Activated T-helper 1 cell treated with anti-CD3 and anti-CD28 coated beads, Interleukin-2, amount 50 U/mL, for 16 hours (primary cell): ENCODE measurements at places on chromosomes 1 and 21.
A peak's percentile ranks its signal among the peaks of the same experiment; 100 is the strongest.

GRCh38 chr21:31107176-31107785 is 69.0 kb upstream of the KRTAP19-8 start:
- DNase-seq, result no peak

GRCh38 chr1:200367841-200368534 is 41.8 kb downstream of the ZNF281 start:
- DNase-seq, result no peak

GRCh38 chr1:70034403-70034802 is 171.0 kb downstream of the LRRC40 start:
- no peak for DNase-seq

DNA sequence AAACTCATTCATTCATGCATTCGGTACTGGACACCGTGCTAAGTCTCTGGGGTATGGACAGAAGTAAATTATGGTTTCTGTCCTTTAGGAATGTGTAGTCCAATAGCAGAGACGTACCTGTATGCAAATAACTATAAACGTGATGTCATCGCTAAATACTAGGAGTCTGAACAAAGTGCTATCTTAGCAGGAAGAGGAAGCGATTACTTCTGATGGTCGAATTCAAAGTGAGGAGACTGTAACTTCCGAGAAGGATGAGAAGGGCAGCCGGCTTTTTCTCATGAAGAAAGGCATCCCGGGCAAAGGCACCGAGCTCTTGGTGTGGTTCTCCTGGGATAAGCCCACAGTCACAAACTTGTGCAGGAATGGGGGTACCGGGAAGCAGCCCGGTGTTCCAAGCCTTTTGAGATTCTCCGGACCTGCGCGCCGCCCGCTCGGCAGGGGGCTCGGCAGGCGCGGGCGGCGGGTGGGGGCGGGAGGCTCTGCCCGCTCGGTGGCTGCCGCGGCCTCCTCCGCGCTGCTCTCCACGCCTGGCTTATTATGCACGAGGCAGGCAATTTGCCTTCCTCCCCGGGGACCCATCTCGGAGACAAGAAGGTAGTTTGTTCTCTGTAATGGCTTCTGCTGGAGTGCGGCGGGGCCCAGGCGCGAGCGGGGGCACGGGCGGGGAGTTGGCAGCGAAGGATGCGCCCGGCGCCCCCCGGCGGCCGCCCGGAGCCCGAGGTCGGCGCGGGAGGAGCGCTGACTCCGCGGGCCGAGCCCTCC is 67.5 kb upstream of the CD1D start:
- no peak for DNase-seq

GRCh38 chr21:38027901-38028498 is 111.7 kb upstream of the KCNJ6 start:
- no peak for DNase-seq

GRCh38 chr1:234899041-234899729 is 229.5 kb downstream of the TOMM20 start:
- DNase-seq, result no peak

DNA sequence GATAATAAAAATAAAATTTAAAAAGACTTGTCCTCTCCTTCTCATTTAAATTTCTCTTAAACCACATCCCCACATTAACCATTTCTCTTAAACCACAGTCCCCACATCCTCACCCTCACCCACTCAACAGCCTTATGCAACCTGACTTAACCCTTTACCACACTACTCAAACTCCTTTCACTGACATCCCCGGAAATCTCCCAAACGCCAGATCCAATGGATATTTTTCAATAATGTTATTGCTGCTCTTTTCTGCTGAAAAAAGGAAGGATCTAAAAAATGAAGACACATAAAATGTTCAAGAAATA is 54.2 kb upstream of the EEIG2 start:
- DNase-seq, result no peak

GRCh38 chr1:56025942-56026341 is 553.4 kb downstream of the PLPP3 start:
- no peak for DNase-seq

DNA sequence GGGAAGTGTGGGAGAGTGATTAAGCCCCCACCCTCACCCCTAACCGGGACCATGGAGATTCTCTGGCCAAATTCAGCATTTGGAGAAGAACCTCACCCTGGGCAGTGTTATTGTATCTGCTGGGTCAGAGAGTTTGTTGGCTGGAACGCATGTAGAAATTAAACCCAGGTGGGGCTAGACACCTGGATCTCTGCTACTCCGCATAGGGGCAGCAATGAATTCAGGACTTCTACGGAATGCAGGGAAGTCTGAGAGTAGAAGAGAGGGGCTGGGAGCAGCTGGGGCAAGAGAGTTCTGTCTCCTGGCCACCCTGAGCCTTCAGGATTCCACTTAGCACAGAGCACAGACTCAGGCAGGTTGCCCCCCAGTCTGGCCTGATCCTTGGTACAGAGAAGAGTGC is 3.6 kb upstream of the CRABP2 start:
- DNase-seq, result no peak

DNA sequence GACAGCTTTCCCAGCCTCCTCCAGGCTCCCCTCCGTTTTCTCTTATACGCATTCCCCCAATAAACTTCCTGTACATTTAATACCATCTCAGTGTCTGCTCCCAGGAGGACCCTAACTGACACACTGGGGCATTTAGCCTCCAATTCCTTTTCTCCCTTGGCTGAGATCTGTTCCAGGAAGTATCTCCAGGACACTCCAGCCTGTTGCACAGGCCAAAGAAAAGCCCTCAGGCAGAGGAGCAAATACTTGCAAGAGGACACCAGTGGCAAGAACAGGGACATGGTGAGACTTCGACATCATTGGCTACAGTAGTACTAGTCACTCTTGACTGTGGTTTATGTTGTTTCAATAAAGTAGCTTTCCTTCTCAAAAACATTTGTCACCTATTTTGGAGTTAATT is 4.7 kb upstream of the SYNJ1 start:
- no peak for DNase-seq

GRCh38 chr1:43753422-43753821 is 46.1 kb downstream of the ST3GAL3 start:
- DNase-seq, result no peak

GRCh38 chr1:21293537-21294265 is 3.4 kb upstream of the ECE1 start:
- DNase-seq, result peak; percentile 20

- DNase-seq, result no peak
Observed at GRCh38 chr21:41348434-41348833, 13.4 kb upstream of the MX2 start.

GRCh38 chr1:51488372-51489050 is 30.6 kb downstream of the EPS15 start:
- no peak for DNase-seq

DNA sequence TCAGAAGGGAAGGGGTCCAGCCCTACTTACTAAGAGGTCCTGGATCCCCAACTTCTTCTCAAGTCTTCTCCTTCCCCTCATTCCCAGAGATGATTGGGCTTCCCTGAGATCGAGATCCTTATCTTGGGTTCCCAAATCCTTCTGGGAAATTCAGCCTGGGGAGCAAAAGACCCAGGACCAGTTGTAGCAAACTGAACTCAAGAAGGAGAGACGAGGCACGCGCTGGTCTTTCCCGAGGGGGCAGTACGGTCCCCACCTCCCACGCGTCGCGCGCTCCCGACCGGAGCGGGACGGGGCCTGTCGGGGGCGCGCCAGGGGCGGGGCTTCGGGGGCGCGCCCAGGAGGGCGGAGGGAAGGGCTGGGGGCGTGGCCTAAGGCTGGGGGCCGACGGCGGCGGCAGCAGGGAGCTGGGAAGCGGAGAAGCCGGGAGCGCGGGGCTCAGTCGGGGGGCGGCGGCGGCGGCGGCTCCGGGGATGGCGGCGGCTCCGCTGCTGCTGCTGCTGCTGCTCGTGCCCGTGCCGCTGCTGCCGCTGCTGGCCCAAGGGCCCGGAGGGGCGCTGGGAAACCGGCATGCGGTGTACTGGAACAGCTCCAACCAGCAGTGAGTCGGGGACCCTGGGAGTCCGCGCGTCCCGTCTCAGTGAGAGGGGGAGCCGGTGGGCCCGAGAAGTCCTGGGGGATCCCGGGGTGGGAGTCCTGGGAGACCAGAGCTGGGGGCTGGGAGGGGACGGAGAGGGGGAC is at the start of gene EFNA3:
EFNA3 (plus strand) TSS at position 369 of the 741 bp plus-strand sequence; CDS start at position 474, 105 bp downstream.
- DNase-seq, result peak; percentile 51

GRCh38 chr1:179053486-179053885 is 27.8 kb downstream of the FAM20B start:
- no peak for DNase-seq

DNA sequence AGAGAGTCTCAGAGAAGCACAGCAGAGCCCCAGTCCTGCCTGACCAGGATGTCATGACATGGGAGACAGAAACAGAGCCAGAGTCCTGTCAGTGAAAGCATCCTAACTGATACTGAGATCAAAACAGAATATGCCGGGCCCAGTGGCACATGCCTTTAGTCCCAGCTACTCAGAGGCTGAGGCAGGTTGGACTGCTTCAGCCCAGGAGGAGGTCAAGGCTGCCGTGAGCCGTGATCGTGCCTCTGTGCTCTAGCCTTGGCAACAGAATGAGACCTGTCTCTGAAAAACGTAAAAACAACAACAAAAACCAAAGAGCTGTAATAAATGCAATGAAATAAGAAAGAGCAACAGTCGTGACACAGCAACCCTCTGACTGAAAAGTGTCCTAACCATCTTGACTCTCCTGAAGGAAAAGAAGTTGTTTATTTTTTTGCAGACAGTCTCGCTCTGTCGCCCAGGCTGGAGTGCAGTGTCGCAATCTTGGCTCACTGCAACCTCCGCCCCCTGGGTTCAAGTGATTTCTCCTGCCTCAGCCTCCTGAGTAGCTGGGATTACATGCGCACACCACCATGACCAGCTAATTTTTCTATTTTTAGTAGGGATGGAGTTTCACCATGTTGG is 189.2 kb downstream of the SLC45A1 start:
- no peak for DNase-seq

- no peak for DNase-seq
Observed at GRCh38 chr1:152759453-152760173, 1.8 kb downstream of the KPRP start.

- no peak for DNase-seq
Observed at GRCh38 chr1:2811533-2811918, 10.0 kb upstream of the TTC34 start.

DNA sequence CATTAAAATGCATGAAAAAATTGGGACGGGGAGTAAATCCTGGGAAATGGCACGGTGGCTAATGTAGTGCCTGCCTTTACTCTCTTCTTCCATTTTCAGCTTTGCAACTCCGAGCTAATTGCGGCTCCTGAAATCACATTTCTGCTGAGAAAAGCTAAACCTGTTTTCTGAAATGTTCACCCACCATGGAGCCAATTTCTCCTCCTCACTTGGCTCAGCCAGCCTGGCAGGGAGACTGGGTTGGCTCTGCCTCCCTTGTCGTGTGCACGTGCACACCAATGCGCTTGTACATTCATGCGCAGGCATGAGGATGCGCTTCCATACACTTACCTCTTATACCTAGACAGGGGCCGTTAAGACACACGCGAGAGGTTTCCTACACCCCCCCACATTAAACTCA is 165.4 kb downstream of the PLXNA2 start:
- no peak for DNase-seq

GRCh38 chr1:1336446-1336845 is 5.4 kb downstream of the TAS1R3 start:
- DNase-seq, result no peak

- no peak for DNase-seq
Observed at GRCh38 chr1:174273776-174274175, 114.5 kb downstream of the RABGAP1L start.

DNA sequence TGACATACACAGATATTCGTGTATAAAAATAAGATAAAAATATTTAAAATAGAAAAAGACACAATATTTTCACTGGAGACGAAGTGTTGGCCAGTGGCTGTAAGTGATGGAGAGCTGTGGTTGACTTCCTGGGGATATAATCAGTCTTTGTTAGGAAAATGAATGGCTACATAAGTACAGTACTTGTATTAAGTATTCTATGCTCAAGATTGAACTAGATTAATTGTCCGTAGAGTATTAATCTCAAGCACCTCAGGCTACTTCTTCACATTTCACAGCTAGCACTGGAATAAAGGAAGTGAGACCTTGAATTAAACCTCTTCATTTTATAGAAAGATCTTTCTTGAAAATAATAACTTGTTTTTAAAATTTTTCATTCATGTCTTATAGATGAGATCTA is 39.0 kb upstream of the RGS5 start:
- DNase-seq, result no peak

DNA sequence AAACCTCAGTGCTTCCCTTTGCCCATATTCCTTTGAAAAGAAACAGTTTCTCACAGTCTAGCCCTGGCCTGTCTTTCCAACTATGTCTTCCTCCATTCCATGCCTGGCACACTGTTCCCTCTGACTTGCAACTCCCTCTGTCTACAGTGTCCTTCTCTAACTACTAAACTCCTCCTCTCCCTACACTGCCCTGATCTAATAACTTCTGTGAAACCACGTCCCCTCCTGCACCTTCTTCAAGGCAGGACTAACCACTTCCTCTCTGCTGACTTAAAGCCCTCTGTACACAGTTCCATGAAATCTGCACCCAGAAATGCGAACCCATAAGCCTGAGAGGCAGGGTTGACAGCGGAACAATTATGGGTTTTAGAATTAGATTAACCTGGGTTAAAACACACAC is 62.2 kb upstream of the ATP1B1 start:
- DNase-seq, result no peak

DNA sequence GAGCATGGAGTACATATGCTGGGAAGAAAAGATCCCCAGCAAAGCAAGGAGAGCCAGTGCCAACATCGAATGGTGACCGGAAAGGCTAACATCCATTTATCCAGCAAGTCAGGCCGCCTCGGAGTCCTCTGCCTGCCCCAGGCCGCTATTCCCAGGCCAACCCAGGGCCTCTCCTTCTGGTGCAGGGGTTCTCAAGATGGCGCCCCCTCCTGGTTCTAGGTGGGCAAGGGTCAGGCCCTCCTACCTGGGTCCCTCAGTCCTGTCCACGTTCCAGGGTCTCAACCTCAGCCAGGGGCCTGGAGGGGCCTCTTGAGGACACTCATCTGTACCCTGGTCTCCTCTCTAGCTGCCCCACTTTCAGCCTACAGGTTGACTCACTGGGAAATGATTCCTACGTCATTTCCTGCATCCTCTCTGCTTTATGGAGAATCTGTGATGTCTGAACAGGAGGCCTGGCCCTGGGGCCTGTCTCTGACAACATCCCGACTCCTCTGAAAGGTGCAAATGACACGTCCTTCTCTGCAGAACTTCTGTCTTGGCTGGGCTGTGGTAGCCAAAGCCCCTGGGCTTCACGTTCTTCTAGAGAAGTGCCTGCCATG is 145.3 kb downstream of the PSMG1 start:
- no peak for DNase-seq

- no peak for DNase-seq
Observed at GRCh38 chr21:41777951-41778815, 11.3 kb upstream of the RIPK4 start.

- DNase-seq, result no peak
Observed at GRCh38 chr1:154276797-154277196, 4.4 kb downstream of the HAX1 start.

- DNase-seq, result no peak
Observed at GRCh38 chr1:203295796-203296195, 9.5 kb upstream of the BTG2 start.

DNA sequence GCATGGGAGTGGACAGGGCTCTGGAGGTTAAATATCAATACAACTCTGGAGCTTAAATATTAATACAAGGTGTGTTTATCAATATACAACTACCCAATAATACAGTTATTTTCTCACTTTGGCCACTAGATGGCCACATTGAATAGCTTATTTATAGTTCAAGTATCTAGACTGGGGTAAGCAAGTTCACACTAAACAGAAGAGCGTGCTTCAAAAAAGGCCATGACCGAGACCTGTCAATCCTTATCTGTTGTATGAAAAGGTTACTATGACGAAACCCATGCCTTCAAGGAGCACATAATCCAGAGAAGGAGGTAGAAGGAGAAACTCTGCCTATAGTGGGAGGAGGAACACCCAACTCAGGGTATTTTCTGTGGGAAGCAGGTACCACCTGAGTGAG is 29.1 kb downstream of the CHML start:
- no peak for DNase-seq

GRCh38 chr21:42312626-42313104 is 2.5 kb downstream of the TFF3 start:
- DNase-seq, result no peak
